ENCODE measurements at places on chromosomes 16 and 17.

DNA sequence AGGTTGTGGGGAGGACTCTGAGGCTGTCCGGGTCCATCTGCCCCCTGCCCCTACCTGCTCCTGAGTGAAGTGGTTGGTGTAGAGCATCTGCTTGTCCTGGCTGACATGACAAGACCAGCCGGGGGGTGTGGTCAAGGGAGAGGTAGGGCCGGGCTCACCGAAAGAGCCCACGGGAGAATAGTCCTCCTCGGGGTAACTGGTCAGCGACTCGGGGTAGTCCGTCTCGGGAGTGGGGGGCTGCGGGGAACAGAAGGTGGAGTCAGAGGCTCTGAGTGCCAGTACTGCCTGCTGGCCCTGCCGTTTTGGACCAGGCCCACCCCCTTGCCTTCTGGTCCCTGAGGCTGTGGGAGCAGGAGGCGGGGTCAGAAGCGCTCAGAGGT, 27.8 kb downstream of the ARHGAP27 start:
- no peak for DNase-seq

GRCh38 chr17:81480140-81481072, 32.2 kb downstream of the ACTG1 start:
- peak; percentile 89 for DNase-seq

GRCh38 chr17:18368946-18369345, 5.6 kb upstream of the SHMT1 start:
- DNase-seq, result no peak

DNA sequence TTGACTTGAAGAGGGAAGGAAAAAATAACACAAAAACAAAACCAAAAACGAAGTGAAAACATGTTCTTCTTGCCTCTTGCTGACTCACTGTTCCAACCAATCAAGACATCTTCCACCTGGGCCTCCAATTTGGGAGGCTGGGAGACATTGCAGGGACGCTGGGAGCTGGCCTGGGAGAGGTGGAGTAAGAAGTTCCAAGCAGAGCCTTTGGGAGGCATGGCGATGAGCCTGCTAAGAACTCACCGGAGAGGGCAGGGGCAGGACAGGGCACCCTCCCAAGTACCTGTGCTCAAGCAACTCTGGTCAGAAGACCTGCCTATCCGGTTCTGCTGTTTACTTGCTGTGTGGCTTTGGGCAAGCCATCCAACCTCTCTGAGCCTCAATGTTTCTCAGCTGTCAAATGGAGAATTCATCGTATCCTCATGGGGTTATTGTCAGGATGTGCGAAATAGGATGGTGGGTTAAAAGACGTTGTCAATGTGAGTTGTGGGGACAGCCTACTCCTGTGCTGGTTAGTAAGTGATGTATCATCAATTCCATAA, 856 bp upstream of the GLP2R start:
- no peak for DNase-seq

All from Daoy (cell line).